Thyroid gland (tissue), 4 donors: ENCODE measurements at places on chromosomes 13 and 19. TPM values are rescaled to one million over a fixed set of nuclear protein-coding genes. Genes with fewer than 3 reads are reported as not detected.
A peak's percentile ranks its signal among the peaks of the same experiment; 100 is the strongest.

DNA sequence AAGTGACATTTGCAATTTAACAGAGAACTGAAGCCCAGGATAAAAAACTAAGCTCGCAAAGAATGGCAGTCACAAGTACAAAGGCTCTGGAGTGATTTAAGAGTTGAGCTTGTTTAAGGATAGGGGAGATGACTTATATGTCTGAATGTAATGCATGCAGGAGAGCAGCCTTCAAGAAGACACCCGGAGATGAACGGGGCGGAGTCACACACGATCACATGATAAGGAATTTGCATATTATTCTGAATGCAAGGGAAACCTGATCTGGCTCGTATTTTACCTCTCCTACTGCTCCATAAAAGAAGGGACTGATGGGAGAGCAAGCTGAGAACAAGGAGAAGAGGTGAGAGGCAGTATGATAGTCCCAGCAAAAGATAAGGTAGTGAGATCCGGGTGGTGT lies 12.9 kb downstream of the TBC1D4 start:
- peaks cover 30% of the 10 kb centered on the region for H3K4me1 ChIP-seq
- H3K27ac ChIP-seq: no peak overlapping the region
- DNase-seq: no peak
- no peaks in the 10 kb centered on the region for H3K36me3 ChIP-seq
- no peaks in the 10 kb centered on the region for H3K27me3 ChIP-seq

The HCN2 gene
- total RNA-seq: not detected

- peaks cover 34% of the 10 kb centered on the region for H3K27me3 ChIP-seq
- H3K4me1 ChIP-seq: peaks cover 12% of the 10 kb centered on the region
- no peak overlapping the region for H3K4me3 ChIP-seq
- no peaks in the 10 kb centered on the region for H3K36me3 ChIP-seq
Measured at GRCh38 chr13:112066624-112067004, 335 bp upstream of the SOX1 start.

GRCh38 chr19:30886222-30886621 lies 463.0 kb downstream of the TSHZ3 start:
- no peak overlapping the region for H3K4me3 ChIP-seq
- no peak for DNase-seq
- no peak overlapping the region for H3K27ac ChIP-seq
- no peaks in the 10 kb centered on the region for H3K4me1 ChIP-seq

The GZMM gene
- not detected for total RNA-seq

- peak within 1 kb of the TSS; percentile 69 for H3K4me3 ChIP-seq
- H3K27ac ChIP-seq: peak within 1 kb of the TSS; percentile 99
- peaks cover 59% of the 10 kb centered on the region for H3K4me1 ChIP-seq
- DNase-seq: peak; percentile 88
- no peaks in the 10 kb centered on the region for H3K36me3 ChIP-seq
- H3K27me3 ChIP-seq: no peaks in the 10 kb centered on the region
Measured at GRCh38 chr19:34999498-35000337, at the start of gene GRAMD1A. Gene GRAMD1A, plus strand, starts transcription at chr19:35000323. Its CDS starts 156 bp downstream, at chr19:35000479.

GRCh38 chr13:27920677-27921420 lies 1.0 kb downstream of the PDX1 start:
- H3K27ac ChIP-seq: no peak overlapping the region
- H3K4me1 ChIP-seq: peaks cover 23% of the 10 kb centered on the region
- DNase-seq: no peak
- H3K36me3 ChIP-seq: no peaks in the 10 kb centered on the region
- no peak overlapping the region for H3K4me3 ChIP-seq

DNA sequence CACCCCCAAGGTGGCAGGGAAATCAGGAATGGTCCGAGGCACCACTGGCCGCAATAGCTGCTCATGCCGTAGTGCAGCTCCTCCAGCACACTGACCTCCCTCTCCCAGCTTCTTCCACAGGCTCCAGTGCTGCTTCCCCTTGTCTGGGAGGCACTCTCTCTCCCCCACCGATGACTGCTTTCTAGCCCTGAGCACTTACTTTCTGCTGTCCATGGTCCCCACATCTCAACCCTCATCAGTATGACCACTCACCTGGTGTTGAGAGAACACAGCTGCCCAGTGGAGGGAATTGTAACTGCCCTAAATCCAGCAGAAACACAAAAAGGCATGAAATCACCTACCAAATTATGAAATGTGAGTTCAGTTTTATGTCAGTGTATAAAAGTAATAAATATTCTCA lies 28.9 kb upstream of the TPP2 start:
- no peak for DNase-seq
- H3K4me3 ChIP-seq: no peak overlapping the region
- no peaks in the 10 kb centered on the region for H3K27me3 ChIP-seq
- no peak overlapping the region for H3K27ac ChIP-seq
- no peaks in the 10 kb centered on the region for H3K4me1 ChIP-seq

The DNAJC15 gene
- 11.2 TPM for total RNA-seq

GRCh38 chr19:19324059-19324770 lies 3.6 kb downstream of the MAU2 start:
- peak; percentile 49 for DNase-seq
- H3K36me3 ChIP-seq: peaks cover 16% of the 10 kb centered on the region
- no peak overlapping the region for H3K4me3 ChIP-seq
- H3K27ac ChIP-seq: no peak overlapping the region
- H3K27me3 ChIP-seq: no peaks in the 10 kb centered on the region
- peaks cover 27% of the 10 kb centered on the region for H3K4me1 ChIP-seq
